ENCODE measurements at places on chromosomes 7 and 10.

DNA sequence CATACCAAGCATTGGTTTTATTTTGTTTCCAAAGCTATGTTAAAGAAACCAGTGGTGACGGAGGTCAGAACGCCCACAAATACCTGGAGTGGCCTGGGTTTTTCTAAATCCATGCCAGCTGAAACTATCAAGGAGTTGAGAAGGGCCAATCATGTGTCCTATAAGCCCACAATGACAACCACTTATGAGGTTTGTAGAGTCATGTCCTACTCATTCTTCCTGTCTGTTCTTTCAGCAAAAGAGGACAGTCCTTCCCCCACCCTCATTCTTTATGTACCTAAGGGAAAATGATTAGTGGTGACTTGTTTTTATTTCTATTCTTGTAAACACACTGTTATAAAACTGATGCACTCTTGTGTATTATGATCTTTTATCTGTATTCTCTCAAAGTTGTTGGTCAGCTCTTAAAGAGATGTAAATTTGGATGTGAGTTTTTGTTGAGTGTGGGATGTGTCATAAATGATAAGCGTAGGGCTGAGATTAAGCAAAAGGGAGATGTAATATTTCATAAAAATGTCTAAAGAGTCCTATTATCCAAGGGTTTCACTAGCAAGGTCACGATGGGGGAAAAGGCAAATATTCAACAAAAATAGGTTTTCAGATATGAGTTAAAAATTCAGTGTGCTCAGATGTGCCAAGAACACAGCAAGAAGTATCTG, 294.4 kb downstream of the BICC1 start:
- no peak for DNase-seq

- no peak for DNase-seq
These were observed 44.8 kb upstream of the TARP start for GRCh38 chr7:38318241-38318640.

- DNase-seq, result no peak
These were observed 581.7 kb upstream of the TEX47 start for GRCh38 chr7:89377219-89377618.

- DNase-seq, result no peak
These were observed 6.5 kb downstream of the PPIF start for GRCh38 chr10:79353726-79354125.

- no peak for DNase-seq
These were observed 411.2 kb upstream of the KLF6 start for GRCh38 chr10:4196183-4196582.

DNA sequence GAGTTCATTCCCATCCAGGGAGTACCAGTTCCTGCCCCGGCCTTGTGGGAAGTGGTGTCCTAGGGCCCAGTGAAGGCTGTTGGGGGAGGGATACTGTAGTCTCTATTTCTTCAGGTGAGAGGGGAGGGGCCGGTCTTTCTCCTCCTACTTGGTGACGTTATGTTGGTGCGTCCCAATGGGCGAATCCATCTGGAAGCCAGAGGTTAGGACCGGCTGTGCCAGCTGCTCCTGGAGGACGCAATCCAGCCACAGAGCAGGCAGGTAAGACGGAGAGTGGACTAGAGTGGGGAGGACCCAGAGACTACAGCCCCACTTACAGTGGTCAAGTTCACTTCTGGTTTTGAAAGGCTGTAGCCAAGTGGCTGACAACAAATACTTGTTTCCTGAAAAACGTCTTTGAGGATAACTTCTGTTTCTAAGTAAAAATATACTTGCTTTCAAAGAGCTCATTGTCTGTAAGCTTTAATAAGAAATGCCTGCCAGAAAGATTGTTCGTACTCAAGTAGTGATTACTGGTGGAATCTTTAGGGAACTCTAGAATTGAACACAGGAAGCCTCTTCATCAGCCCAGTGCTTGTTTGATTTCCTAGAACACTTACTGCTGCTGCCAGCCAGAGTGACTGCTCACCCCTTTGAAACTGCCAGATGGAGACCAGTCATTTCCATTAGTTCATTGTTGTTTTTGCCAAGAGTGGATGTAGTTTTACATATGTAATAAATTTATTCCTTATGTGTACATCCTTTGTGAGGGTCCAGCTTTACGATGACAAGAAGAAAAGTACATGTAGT, 25.4 kb downstream of the RBM33 start:
- no peak for DNase-seq

GRCh38 chr7:15403751-15404150, 158.1 kb downstream of the AGMO start:
- no peak for DNase-seq

DNA sequence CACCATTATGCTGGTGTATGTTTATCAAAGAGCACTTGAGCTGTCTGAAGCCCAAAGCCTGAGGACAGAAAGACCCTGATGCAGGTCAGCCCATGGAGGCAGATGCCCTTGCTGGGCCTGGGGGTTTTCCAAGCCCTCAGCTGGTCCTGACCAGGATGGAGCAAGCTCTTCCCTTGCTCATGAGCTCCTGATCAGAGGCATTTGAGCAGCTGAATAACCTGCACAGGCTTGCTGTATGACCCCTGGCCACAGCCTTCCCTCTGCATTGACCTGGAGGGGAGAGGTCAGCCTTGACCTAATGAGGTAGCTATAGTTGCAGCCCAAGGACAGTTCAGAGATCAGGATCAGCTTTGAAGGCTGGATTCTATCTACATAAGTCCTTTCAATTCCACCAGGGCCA, 13.0 kb downstream of the AQP1 start:
- peak; percentile 1 for DNase-seq

- DNase-seq, result peak; percentile 14
These were observed 38.1 kb downstream of the TMEM130 start for GRCh38 chr7:98831641-98832221.

GRCh38 chr7:114936471-114936870, 14.6 kb downstream of the MDFIC start:
- no peak for DNase-seq

DNA sequence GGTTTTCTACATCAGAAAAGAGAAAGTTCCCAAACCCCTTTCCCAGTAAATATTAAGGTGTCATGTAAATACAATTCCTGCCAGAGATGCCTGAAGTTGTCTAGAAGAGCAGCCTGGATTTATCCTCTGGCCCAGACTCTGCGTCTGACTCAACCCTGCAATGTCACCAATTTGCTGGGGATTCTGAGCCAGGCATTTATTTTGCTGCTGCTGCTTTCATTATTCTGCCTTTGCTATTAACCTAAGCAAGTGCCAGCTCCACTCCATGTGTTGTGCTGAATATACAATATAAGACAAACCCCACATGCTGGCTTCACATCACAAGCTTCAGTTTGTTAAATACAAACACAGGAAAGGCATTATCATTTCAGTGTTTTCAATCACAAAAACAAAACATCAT, 59.1 kb downstream of the ELAPOR2 start:
- DNase-seq, result no peak

DNA sequence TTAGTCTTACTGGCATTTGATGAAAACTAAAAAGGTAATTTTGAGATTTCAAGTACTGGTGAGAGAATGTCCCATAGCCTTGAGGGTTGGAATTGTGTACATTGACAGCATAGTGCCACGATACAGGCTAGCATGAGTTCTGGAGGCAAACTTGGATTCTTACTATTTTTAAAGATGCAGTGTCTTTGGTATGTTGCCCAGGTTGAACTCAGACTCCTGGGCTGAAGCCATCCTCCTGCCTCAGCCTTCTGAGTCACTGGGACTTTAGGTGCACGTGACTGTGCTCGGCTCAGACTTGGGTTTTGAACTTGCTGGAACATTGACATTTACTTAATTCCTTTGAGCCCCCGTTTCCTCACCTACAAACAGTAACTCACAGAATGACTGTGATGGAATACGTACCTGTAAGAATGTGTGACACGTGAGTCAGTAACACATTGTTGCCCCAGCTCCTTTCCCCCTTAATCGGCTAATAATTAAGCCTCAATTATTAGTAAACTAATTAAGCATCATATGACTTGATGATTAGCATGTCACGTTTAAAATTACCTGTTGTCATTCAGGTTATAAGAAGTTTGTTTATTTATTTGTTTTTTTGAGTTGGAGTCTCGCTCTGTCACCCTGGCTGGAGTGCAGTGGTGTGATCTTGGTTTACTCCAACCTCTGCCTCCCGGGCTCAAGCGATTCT, 10.6 kb downstream of the DNAJB6 start:
- no peak for DNase-seq

- no peak for DNase-seq
These were observed 44.0 kb downstream of the LAMB1 start for GRCh38 chr7:107958764-107959526.

- no peak for DNase-seq
These were observed 150.7 kb upstream of the BET1 start for GRCh38 chr7:94154858-94155257.

GRCh38 chr10:7551289-7551688, 115.5 kb downstream of the ITIH5 start:
- no peak for DNase-seq

GRCh38 chr10:72563327-72563932, 62.4 kb downstream of the MICU1 start:
- DNase-seq, result no peak

- DNase-seq, result no peak
These were observed 987.9 kb downstream of the KCNMA1 start for GRCh38 chr10:76649723-76650127.
